ENCODE measurements at places on chromosomes 5 and 9.

- DNase-seq, result no peak
Measured at GRCh38 chr9:114522286-114522685, 17.0 kb upstream of the WHRN start.

DNA sequence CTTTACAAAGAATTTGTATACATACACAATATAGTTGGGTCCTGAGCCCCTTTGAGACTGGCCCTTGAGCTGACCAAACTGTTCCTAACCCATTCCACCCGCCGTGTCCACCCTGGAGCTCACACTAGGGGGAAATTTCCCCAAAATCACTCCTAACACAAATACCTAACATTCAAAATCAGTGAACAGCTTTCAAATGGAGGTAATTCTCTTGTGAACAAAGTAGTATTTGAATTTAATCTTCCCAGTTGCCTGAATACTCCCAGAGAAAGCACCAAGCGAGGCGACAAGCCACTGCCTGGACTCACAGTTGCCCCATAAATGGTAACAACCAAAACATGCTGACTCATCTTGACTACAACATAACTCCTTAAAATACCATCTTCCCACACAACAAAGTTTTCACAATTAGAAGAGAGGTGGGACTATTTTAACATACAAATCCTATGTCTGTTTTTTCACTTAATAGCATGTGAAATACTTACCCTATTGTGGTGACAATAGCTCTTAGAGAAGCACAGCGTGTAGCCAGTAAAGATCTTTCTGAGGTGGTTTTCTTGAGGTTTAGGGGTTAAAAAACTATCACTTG is 31.7 kb upstream of the SCAMP1 start:
- DNase-seq, result no peak

GRCh38 chr5:133155326-133155969 is 103.6 kb downstream of the HSPA4 start:
- DNase-seq, result no peak

DNA sequence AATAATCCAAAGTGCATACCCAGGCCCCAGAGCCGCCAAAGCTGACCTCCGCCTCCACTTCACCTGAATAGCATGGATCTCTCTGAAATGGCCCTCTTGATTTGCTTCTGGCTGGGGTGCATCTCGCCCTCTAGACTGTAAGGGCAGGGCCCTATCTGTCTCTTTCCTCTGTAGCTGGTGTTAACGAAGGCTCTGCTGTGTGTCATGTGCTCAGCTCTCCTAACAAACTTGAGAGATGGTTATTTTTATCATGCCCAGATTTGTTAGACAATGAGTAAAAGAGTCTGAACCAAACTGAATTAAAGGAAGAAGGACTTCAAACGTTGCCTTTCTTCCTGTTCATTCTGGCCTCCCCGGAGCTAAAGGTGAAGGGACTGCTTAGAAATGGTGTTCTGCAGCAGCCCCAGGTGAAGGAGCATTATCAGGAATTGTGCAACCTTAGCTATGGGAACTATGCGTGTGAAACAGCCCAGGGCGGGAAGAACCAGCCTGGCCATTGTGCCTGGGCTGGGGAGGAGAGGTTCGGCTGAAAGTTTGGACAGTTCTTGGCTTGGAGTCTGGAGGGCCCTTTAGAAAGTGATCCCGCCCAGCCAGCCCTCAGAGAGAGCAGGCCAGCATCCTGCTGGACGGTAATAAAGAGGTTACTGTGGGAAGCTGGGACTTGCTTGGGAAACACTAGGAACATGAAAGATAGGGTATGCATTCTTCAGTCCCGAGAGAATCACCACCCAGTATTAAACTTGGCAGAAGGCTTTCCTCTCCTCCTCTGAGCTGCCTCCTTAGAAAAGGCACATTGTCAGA is 73.5 kb downstream of the WWC1 start:
- DNase-seq, result no peak

GRCh38 chr5:8517456-8517855 is 648.5 kb downstream of the MTRR start:
- DNase-seq, result no peak

DNA sequence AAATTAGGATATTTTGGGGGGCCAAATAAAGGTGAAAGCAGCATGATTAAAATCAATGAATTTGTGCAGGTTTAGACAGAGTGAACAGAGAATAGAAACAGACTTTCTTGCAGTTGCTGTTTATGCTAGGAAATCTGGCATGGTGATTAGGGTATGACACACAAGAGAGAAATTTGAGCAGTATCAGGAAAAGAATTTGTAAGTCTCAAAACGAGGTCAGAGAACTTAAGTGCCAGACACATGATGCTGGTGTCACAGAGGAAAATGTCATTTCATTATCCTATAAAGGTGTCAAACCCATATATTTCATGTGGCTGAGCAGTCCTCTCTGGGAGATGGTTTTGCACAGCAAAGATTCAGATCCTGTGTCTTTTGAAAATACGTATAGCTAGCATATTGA is 15.7 kb downstream of the LVRN start:
- no peak for DNase-seq
